ENCODE measurements at places on chromosomes 3 and 15.

- DNase-seq = no peak
Measured at GRCh38 chr3:87771337-87772192, 287.2 kb downstream of the CGGBP1 start.

- no peak for DNase-seq
Measured at GRCh38 chr3:25610167-25610566, 54.5 kb downstream of the TOP2B start.

GRCh38 chr15:70560617-70561328, 202.6 kb downstream of the UACA start:
- no peak for DNase-seq

- no peak for DNase-seq
Measured at GRCh38 chr3:98500019-98500418, 2.5 kb downstream of the OR5K2 start.
